ENCODE measurements at places on chromosomes 6 and 20.
A peak's percentile ranks its signal among the peaks of the same experiment; 100 is the strongest.

- DNase-seq, result no peak
These were observed 65.4 kb upstream of the SLC22A16 start for GRCh38 chr6:110541701-110542309.

DNA sequence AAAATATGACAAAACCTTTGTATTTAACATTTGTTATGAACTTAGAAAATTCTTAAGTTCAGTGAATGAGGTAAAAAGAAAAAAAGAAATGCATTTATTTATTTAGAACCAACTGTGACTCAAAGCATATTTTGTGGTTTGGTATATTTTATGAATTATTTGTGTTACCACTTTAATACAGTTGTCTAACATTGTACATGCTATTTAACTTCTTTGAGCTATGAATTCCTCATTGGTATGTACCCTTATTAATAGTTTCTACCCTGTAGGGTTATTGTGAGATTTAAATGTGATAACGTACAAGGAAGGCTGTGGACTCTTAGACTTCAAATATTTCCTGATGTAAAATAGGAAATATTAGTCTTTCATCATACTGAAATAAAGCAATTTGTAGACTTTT, 162.6 kb downstream of the MMUT start:
- no peak for DNase-seq

DNA sequence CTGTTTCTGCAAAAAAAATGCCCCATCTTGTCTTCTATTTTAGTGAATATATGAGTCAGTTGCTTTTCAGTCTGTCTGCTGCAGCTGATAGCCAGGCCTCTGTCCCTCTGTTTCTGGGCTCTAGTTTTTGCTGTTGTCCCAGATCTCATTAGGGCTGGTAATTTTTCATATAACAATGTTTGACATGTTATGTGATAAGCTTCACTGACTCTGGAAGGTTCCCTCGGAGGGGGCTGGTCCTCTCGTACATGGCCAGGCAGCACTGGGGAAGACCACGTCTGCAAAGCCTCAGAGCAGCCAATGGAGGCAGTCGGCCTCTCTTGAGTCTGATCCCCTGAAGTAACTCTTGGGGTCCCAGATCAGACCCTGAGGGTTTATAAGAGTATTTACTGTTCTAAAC, 223.8 kb downstream of the THBS2 start:
- DNase-seq, result no peak

GRCh38 chr20:9488063-9488462, 26.3 kb upstream of the LAMP5 start:
- DNase-seq, result no peak

- DNase-seq, result peak; percentile 39
These were observed 37.2 kb downstream of the SYNJ2 start for GRCh38 chr6:158018851-158019361.

GRCh38 chr6:47484616-47485015, 7.0 kb downstream of the CD2AP start:
- no peak for DNase-seq

- DNase-seq, result no peak
These were observed 31.8 kb upstream of the STX16 start for GRCh38 chr20:58619077-58619863.

- no peak for DNase-seq
These were observed 93.4 kb downstream of the QKI start for GRCh38 chr6:163507965-163508364.

GRCh38 chr6:103154779-103155572, 1704.7 kb downstream of the HACE1 start:
- no peak for DNase-seq

DNA sequence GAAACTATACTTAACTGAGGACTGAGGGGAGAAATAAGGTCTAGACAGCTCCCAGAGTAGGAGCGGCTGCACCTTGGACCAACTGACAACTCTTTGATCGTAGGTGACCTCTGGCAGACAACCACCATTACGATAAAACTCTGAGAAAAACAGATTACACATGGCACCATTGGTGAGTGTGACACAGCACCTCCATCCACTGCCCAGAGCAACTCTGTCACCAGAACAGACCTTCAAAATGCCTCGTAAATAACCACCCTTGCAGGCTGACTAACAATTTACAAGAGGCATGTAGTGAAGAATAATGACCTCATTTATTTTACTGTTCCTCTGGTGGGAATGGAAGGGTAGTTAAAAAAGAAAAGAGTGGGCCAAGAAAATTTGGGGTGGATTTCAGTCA, 64.2 kb downstream of the F13A1 start:
- DNase-seq, result no peak

GRCh38 chr6:111604259-111605099, 1.2 kb downstream of the TRAF3IP2 start:
- DNase-seq, result no peak

GRCh38 chr6:52575502-52575892, 1.4 kb downstream of the TRAM2 start:
- DNase-seq, result no peak

GRCh38 chr6:99013145-99013544, 65.4 kb upstream of the FBXL4 start:
- DNase-seq, result peak; percentile 14

All from H54 (cell line).